Stimulated activated CD8-positive, alpha-beta memory T cell treated with anti-CD3 and anti-CD28 coated beads, Interleukin-7, amount 100 ng/mL, for 1 hour (primary cell): ENCODE measurements at places on chromosomes 1 and 21.

DNA sequence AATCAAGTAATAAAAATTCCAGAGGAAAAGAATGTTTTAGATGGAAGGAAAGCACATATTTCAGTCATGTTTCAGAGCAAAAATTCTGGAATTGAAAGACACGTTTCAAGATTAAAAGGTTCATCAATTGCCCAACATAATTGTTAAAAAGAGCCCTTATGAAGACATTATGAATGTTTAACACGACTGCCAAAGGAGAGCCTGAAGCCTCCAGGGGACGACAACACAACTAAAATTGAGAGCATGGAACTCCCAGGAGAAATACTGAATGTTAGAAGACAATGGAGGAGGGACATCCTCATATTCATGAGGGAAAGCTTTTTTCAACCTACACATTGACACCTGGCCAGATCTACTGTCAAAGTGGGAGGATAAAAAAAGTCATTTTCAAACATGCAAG, 16.0 kb downstream of the OR2T11 start:
- DNase-seq = peak; percentile 37

- DNase-seq = no peak
These were observed 1.9 kb upstream of the TMEM35B start for GRCh38 chr1:34987018-34987417.

- DNase-seq = no peak
These were observed 36.4 kb downstream of the ZNF496 start for GRCh38 chr1:247295274-247295684.

- no peak for DNase-seq
These were observed 35.1 kb downstream of the SLC44A3 start for GRCh38 chr1:94855307-94855700.

DNA sequence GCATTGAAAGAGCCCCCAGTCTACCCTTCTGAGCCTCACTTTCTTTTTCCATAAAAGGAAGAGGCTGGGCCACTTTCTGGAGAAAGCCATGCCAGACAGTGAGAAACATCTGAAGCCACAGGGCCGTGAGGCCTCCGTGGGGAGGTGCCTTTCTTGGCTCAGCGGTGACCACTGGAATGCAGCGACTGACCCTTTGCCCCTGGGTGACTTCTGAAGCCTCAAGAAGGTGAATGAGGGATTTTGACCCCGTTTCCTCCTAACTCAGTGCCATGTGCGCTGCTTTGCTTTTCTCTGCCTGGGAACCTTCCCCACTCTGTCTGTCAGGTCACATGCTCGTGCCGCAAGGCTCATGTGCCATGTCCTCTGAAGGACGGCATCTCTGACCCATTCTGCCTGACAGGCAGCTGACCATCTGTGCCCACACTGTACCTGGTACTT, 44.7 kb upstream of the A3GALT2 start:
- DNase-seq = no peak

- DNase-seq = no peak
These were observed 235.4 kb downstream of the PBX1 start for GRCh38 chr1:164794356-164794755.

- peak; percentile 73 for DNase-seq
These were observed 70.3 kb downstream of the PIK3CD start for GRCh38 chr1:9721606-9722377.

GRCh38 chr1:201334325-201335173, 42.9 kb downstream of the TNNT2 start:
- no peak for DNase-seq

GRCh38 chr1:116895073-116895472, 14.6 kb upstream of the PTGFRN start:
- no peak for DNase-seq

GRCh38 chr1:36222481-36223380, 1.5 kb upstream of the THRAP3 start:
- DNase-seq = no peak

GRCh38 chr1:145720878-145721671, 1.8 kb downstream of the CD160 start:
- peak; percentile 60 for DNase-seq

DNA sequence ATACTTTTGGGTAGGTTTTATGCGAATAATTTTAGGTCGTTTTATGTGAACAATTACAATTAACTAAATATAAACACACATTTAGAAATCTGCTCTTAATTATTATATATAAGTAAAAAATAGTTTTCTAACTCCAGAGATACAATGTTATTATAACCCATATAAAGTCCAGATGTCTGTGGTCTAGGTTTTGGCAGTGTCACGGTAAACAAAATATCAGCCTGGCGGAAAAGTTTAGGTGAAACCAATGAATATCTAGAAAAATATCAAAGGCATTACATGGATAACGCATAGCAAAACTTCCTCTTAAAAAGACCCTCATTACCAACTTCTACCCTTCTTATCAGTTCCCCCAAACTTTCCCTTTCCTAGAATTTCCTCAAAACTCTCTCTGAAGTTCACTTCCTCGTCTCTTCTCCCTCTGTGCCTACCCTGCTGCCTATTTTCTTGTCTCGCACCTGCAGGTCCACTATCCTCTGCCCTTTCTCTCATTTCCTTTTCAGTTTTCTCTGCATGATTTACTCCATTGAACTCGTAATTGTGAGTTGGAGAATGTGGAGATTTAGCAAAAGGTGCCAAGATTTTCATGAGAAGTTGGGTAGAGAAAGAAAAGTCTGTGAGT, 21.8 kb downstream of the VTCN1 start:
- DNase-seq = no peak

- no peak for DNase-seq
These were observed 724.6 kb downstream of the PTPRU start for GRCh38 chr1:29960876-29961275.

- no peak for DNase-seq
These were observed 242.8 kb downstream of the DISC1 start for GRCh38 chr1:231869364-231869763.

DNA sequence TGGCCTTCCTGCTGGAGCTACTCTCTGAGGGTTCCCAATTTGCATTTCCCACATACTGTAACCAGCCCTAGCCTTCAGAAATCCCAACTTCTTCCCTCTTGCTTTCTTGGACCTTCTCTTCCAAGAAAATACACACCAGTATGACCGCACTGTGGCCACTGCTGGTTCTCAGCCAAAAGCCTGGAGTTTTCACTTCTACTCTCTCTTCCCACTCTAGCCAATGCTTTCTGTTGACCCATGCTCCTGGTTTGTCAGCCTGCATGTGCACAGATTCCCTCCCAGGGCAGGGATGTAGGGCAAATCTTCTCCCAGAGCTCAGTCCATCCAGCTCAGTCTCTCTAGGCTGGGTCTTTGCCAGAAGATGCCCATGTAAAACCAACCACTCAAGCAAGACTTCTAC, 664 bp downstream of the SLAMF1 start:
- DNase-seq = no peak

GRCh38 chr1:48215889-48216288, 6.6 kb upstream of the SLC5A9 start:
- no peak for DNase-seq

DNA sequence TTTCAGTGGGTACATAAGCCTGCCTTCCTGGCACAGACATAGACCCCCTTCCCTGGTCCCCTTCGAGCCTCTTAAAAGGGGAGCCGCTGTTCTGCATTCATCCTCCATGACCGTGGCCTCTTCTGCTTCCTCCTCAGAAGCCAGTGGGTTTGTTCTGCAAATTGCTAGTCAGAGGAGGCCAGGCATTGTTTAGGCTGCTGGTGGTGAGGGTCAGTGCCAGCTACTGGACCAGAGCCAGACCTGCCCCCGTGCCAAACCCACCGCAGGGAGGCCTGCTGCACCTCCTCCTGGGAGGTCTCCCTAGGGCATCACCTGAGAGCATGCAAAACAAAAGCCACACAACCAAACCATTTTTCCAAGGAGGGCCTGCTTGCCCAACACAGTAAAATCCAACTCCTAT, 178.4 kb downstream of the MIS18A start:
- no peak for DNase-seq

DNA sequence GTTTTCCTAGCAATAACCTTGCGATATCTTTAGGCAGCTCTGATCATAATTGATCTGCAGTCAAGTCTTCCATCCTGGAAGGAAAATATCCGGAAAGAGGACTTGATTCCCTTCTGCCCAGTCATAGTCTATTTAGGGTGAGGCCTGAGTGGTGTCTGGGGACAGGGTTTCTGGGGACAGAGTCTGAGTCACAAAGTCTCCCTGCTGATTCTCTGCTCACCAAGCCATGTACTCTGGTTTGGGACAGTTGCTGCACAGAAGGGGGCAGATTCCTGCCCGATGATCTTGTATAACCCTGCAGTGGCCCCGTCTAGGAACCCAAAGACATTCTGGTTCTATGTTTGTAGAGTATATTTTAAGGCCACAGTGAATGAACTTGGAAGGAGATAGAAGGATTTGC, 178.8 kb downstream of the KCNJ6 start:
- no peak for DNase-seq

DNA sequence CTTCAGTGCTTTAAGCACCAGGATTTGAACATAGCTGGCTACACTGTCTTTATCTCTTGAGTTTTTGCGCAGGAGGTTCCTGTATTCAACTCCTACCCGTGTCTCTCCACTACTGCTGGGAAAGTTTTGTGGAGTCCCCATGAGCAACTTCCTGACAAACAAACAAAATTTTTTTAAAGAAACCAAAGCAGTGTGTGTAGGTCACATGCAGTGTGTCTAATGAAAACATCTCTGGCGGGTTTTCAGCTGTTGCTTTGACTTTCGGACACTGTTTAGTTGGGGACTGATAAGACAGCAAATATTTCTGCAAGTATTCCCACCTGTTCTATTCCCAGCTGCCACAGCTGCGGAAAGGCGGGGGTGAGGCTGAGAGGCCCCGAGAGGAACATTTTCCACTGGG, 2.0 kb downstream of the PSEN2 start:
- DNase-seq = no peak

- no peak for DNase-seq
These were observed 2.1 kb downstream of the KAZN start for GRCh38 chr1:14600405-14601112.

DNA sequence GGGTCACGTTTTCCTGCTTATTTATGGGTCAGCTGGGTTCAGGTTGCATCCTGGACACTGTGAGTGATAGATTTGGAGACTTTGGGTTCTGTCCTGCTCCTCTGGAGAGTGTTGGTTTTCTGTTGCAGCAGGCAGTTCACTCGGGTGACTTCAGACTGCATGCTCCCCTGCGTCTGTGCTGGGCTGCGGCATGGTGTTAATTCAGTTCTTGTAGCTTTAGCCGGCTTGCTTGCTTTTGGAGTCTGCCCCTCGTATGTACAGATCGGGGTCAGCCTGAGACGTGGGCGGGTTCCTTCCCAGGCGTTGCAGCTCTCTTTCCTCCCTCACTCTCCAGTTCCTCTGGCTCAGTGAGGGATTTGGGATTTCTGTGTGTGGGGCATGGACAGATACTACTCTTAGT, 38.0 kb downstream of the PCNT start:
- DNase-seq = no peak

GRCh38 chr1:147647796-147648633, 22.3 kb downstream of the ACP6 start:
- DNase-seq = peak; percentile 4

DNA sequence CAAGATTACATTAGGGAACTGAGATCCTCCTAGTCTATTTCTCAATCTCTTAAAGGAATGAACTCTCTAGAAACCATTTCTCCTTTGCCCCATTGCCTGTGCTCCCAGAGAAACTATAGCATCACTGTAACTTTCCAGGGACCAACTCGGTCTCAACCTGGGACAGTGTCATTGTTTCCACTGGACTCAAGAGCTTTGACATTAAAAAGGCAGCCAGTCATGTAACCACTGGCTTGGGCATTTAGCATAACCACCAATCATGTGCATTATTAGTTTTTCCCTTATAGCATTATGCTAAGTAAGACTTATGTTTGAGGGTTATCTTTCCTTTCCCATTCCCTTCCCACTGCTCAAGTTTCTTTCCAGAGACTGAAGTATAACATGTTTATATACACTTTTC, 18.2 kb downstream of the TEX38 start:
- DNase-seq = no peak

GRCh38 chr1:87956072-87956471, 627.4 kb downstream of the LMO4 start:
- no peak for DNase-seq

- no peak for DNase-seq
These were observed 176.5 kb downstream of the EIF4G3 start for GRCh38 chr1:21000245-21000594.

- DNase-seq = no peak
These were observed 10.3 kb upstream of the PLD5 start for GRCh38 chr1:242534753-242535152.

GRCh38 chr1:171984850-171985485, 143.7 kb downstream of the DNM3 start:
- no peak for DNase-seq

- no peak for DNase-seq
These were observed 24.7 kb downstream of the ZYG11A start for GRCh38 chr1:52867087-52867863.

GRCh38 chr1:243712941-243713340, 137.1 kb downstream of the AKT3 start:
- DNase-seq = no peak

- no peak for DNase-seq
These were observed 421.6 kb upstream of the PBX1 start for GRCh38 chr1:164137273-164137925.

DNA sequence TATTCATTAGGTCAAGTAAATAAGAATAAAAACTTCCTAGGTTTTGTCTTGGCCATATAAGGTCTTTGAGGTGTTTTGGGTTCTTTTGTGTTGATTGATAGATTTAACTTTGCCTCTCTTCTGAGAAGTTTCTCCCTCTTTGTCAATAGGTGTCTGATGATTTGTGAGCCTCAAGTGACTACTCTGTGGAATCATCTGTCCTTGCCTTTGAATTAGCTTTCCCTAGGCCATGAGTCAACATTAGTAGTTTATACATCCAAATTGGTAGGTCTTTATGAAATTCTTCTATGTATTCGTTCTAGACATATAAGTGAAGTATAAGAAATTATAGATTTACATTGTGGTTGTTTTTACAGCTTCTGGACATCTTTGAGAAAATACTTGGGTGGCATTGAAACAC, 864.4 kb downstream of the USP25 start:
- DNase-seq = no peak

GRCh38 chr1:7228252-7228961, 443.2 kb downstream of the CAMTA1 start:
- no peak for DNase-seq

GRCh38 chr1:3899754-3900149, 320 bp downstream of the C1orf174 start:
- no peak for DNase-seq

DNA sequence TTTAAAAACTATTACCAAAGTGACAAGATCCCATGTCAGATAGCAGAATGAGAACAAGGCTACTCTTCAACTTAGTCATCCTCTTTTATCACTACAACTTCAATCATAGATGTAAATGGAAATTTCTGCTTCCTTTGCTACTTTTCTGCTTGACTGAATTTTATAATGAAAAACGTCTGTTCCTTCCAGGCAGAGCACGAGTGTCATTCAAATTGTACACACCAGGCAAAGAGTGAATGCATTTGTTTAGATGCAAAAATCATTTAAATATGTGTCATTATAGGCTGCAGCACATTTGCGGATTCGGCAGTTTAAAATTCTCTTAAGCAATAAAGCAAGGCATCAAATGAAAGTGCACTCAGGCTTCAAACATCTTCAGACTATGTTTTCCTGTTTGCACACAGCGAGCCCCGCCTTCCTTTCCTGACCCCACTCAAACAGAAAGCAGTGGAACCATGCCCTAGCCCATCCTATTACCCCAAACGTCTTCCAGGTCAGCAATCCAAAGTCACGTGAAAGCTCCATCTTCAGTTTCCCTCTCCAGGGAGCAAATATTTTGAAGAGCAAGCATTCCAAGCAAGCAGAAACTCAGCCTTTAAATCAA, 99.6 kb downstream of the APP start:
- no peak for DNase-seq
